ENCODE measurements at places on chromosomes 2 and 18.

- no peak for DNase-seq
Observed at GRCh38 chr2:189514104-189514503, 66.5 kb downstream of the SLC40A1 start.

GRCh38 chr2:157466764-157467163 is 22.9 kb upstream of the CYTIP start:
- no peak for DNase-seq

- no peak for DNase-seq
Observed at GRCh38 chr2:231123362-231123898, 1.4 kb downstream of the HTR2B start.

DNA sequence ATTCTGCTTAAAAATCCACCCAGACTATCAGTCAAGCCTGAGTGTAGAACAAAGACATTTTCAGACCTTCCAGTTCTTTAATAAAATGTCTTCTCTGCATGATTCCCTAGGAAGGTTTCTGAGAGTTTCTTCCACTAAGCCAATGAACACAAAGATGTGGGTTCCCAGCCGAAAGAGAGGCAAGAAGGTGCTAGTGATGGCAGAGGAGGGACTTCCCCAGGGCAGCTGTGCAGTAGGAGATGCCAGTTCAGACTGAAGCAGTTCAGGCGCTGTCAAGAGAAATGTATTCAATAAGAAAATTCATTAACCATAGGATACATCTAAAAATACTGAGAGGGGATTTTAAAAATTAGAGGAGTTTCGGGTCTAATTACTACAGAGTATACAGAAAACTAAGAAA is 83.3 kb downstream of the RND3 start:
- DNase-seq = no peak

- DNase-seq = no peak
Observed at GRCh38 chr2:88168386-88168785, 1.8 kb upstream of the THNSL2 start.

GRCh38 chr2:45688479-45689298 is 37.2 kb downstream of the PRKCE start:
- no peak for DNase-seq

GRCh38 chr2:222290736-222291484 is 7.9 kb downstream of the PAX3 start:
- DNase-seq = no peak

GRCh38 chr2:110828330-110828729 is 96.0 kb downstream of the ACOXL start:
- no peak for DNase-seq

DNA sequence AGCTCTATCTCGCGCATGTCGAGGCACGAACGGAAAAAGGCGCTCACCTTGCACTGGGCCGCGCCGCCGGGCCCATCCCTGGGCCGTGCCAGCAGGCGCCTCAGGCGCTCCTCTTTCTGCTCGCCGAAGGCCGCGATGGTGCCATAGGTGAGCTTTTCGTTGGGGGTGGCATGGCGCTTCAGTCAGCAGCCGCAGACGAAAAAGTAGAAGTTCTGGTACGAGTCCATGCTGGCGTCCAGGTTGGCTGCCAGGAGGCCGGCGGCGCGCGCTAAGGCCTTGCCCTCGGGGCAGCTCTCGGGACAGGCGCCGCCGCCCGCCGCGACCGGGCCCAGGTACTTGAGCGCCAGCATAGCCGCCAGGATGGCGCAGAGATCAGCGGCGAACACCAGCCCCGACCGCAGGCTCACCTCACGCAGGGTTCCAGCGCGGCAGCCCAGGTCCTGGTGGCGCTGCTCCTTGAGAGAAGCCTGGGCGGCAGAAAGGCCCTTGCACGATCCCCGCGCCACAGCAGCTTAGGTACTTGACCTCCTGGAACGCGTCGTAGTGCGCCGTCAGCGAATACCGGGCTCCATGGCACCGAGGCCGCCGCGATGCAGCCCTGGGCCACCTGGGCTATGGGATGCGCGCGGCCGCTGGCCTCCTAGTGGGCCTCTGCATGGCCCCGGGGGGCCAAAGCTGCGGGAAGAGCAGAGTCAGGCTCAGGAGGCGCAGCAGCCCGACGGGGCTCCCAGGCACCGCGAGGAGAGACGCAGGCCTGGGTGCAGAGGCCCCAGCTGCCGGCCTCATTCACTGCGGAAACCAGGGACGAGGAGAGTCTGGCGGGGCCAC is 12.8 kb downstream of the ALPG start:
- no peak for DNase-seq

DNA sequence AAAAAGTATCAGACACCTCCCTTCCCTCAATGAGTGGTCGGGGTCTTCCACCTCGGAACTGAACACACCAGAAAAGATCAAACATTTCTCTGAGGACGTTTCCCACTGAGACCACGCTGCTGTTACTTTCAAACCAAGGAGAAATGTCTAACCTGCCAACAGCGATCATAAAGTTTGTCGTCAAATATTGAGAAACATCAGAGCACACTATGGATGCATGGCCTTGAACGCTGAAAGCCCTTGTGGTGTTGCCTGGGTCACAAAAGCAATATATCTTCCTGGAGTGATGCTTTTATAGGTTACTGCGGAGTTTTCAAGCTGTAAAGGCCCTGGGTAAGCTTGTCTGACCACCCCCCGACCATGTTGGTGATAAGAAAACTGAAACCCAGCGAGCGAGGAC is 70.2 kb upstream of the ID2 start:
- no peak for DNase-seq

- no peak for DNase-seq
Observed at GRCh38 chr2:150207979-150208378, 279.5 kb downstream of the RND3 start.

DNA sequence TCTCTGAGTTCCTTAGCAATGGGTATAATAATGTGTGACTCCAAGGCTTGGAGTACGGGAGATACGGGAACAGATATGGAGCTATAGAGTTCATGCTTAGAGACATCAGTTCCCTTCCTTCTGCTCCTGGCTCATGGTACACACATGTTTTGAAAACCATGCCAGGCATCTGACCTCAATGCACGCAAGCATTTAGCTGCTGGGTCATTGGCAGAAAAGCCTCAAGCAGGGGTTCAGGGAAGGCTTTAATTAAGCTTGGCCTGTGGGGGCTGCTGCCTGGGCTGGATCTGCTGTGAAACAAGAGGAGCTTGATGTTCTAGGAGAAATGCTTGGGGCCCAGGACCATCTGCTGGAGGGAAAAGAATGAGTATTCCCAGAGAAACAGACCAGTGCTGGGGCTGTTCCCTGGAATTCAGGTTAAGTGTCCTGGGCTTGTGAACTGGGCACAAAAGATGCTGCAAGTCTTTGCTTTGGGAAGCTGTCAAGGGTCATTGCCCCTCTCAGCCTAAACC is 3.2 kb downstream of the ALLC start:
- DNase-seq = no peak

DNA sequence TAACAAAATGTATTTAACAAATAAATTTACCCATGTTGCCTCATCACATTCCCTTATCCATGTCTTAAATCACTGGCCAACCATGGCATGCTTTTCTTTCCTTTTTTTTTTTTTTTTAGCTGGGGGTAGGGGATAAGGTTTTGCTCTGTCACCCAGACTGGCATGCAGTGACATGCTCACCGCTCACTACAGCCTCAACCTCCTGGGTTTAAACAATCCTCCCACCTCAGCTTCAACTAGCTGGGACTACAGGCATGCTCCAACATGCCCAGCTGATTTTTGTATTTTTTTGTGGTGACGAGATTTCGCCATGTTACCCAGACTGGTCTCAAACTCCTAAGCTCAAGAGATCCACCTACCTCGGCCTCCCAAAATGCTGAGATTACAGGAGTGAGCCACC is 266.4 kb downstream of the THSD7B start:
- no peak for DNase-seq

GRCh38 chr2:232537499-232537898 is 2.0 kb upstream of the CHRNG start:
- no peak for DNase-seq

- DNase-seq = no peak
Observed at GRCh38 chr2:64978514-64979268, 10.5 kb upstream of the SLC1A4 start.

DNA sequence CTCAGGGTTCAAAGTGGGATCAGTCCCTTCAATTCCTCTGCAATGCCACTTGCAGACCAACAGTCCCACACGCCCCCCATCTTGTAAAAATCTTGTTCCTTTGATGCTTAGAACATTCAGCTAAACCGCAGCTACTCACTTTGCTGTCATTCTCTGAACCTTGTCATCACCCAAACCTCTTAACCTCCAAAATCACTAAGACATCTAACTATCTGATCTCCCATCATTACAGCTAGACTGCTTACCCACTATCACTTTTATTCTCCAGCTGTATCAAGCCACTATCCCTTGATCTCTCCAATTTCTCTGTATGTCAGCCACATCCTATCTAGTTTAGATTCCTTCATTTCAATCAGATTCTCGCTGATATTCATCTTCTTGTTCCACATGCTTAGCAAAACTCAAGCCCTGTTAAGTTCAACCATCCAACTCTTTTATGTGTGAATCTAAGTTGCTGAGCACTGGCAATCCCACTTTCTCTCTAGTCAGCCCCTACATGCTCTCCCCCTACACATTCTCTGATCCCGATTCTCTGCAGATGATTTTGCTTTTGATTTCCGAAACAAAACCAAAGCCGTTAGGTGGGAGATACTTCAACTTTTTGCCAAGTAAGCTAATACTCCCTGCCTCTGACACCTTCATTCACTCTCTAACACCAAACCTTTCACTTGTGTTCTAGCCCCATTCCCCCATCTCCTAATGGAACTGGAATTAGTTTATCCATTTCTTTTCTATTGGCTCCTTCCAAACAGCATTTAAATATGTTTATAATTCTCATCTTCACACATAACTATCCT is 4.6 kb downstream of the GTF3C2 start:
- no peak for DNase-seq

DNA sequence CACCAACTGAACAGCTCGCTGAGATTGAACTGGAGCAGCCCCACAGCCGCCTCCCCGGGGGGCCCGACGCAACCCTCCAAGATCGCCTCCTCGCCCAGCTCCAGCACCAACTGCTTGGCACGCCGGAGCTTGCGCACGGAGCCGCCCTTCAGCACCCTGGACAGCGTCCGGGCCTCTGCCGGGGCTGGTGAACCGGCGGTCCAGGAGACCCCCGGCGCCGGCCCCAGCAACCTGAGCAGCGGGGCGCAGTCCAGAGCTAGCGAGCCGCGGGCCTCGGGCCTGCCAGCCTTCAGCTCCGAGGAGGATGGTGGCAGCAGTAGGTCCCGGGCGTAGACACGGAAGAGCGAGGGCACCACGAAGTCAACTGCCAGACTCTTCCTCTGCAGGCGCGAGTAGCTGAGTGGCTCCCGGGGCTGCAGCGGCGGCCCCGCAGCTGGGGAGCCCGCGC is 1.2 kb downstream of the ALK start:
- peak; percentile 14 for DNase-seq

DNA sequence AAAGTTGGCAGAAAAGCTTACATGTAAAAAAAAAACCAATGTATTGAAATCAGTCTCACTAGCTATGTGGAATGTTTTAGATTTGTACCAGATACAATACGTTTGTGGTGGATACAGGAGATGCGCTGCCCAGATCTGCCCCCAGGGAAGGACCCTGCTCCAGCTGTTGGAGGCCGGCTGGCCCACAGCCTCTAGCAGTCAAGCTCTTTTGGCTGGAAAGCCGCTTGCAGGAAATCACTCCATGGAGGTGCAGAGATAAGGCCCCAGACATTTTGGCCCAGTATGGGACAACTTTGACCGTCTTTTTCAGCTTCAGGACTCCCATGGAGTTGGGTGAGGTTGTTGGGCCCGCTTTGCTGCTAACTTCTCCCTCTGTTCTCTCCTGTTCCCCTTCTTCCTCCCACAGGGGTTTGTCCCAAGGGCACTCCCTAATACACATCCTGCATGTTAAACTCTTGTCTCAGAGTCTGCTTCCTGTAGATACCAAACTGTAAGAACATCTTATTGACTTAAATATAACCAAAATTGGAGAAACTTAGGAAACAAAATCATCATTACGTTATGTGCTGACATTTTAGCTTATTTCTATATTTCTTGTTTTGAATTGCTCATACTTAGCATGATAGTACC is 1.7 kb upstream of the QPCT start:
- DNase-seq = no peak

DNA sequence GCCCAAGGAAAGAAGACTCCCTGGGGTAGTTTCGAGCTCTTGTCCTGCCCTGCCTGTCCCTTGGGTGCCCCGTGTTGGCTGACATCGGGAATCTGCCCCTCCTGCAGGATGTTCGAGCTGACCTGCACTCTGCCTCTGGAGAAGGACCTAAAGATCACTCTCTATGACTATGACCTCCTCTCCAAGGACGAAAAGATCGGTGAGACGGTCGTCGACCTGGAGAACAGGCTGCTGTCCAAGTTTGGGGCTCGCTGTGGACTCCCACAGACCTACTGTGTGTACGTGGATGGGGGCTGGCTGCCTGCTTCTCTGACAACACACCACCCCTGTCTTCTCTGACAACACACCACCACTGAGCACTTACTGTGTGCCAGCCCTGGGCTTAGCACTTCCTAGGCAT is 210.8 kb downstream of the DYSF start:
- DNase-seq = no peak

GRCh38 chr2:235501673-235502031 is 7.8 kb downstream of the AGAP1 start:
- DNase-seq = no peak

GRCh38 chr2:78814331-78814986 is 211.0 kb upstream of the REG3G start:
- DNase-seq = no peak

- no peak for DNase-seq
Observed at GRCh38 chr18:64882896-64883295, 734.0 kb upstream of the LINC00305 start.

DNA sequence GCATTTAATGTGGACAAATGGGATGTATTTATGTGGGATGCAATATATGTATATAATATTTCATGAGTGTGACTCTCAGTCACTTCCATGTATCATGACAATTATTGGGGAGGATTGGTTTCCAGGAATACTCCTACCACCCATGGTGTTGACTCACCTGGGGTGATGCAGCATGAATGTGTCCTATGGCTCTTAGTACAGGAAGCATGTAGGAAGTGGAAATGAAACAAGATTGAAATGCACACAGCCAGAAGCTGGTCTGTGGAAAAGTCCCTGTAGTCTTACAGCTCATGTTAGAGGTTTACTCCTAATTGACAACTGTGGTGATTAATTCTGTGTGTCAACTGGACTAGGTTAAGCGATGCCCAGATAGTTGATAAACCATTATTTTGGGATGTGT is 89.3 kb upstream of the HAAO start:
- no peak for DNase-seq

GRCh38 chr18:27848336-27848735 is 328.6 kb downstream of the CDH2 start:
- DNase-seq = no peak

DNA sequence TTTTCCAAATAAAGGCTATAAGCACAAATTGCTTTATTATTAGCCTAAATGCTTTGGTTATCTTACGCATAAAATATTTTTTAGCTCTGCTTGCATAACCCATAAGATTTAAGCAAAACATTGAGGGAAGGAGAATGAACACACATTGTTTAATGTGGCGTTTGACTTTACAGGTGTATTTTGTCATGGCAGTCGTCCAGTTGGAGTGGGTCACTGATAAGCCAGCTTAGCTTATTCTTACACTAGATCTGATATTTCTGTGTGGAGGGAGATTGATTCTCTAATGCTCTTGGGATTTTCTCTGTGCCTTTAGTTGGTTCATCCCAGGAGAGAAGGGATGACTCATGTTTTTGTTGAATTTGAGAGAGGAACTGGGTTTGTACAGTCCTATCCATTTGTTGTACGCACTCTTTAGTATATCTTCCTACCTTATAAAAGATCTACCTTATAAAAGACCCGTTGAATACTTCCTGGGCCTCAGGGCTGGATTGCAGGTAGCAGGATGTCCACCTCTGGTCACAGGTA is 47.5 kb upstream of the ACYP2 start:
- DNase-seq = no peak

GRCh38 chr18:78213361-78213994 is 766.1 kb upstream of the SALL3 start:
- no peak for DNase-seq

- no peak for DNase-seq
Observed at GRCh38 chr2:6580982-6581381, 284.7 kb downstream of the CMPK2 start.

Data from T-helper 17 cell (primary cell).